ENCODE measurements at places on chromosomes 11 and 22.
A peak's percentile ranks its signal among the peaks of the same experiment; 100 is the strongest.

DNA sequence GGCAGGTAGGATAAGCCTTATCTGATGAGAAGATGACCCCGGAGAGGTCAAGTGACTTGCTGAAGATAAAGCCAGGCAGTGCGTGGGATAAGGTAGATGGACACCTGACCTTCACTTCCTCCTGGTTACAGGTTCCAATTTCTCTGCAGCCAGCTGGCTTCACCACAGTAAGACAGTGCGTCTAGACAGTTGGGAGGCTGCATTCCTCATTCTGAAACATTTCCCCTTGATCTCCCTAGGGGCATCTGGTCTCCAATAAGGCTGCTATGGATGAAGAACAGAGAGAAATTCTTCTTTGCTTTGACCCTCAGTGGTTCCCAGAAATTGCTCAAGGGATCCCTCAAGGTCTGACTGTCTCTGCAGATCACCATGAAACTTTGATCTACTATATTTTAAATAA lies 211.3 kb downstream of the MYO18B start:
- DNase-seq, result no peak

- DNase-seq, result no peak
Observed at GRCh38 chr22:41813726-41814410, 13.4 kb downstream of the CCDC134 start.

- no peak for DNase-seq
Observed at GRCh38 chr11:131817687-131818188, 447.3 kb downstream of the NTM start.

GRCh38 chr11:111137846-111138245 lies 107.7 kb upstream of the POU2AF2 start:
- no peak for DNase-seq

GRCh38 chr22:49260681-49261580 lies 566.7 kb downstream of the BRD1 start:
- DNase-seq, result no peak

DNA sequence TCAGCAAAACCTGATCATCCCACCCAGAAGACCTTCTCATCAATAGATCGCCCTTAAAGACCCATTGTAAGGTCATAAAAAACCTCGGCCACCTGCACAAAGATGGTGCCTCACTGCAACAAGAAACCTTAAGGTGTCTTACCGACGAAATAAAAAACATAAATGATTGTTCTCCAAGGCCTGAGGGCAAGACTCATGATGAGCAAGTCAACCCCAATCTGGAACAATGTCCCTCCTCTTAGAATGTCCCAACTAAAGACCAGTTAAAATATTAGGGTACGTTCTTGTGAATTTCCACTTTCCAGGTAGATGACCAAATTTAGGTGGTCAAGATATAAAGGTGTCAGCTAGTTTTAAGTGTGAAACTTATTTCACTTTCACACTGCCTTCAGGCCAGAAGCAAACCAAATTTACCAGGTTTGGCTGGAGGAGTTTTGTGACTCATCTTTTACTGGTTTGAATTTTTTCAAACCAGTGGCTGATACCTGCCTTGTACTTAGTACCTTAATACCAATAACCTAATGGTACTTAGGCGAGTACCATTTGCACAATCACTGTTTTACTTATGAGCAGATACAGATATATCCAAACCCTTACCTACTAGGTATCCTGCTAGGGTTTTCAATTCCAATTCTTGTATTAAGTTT lies 14.9 kb downstream of the KDELR3 start:
- DNase-seq, result no peak

- no peak for DNase-seq
Observed at GRCh38 chr11:133895061-133895479, 49.8 kb upstream of the SPATA19 start.

DNA sequence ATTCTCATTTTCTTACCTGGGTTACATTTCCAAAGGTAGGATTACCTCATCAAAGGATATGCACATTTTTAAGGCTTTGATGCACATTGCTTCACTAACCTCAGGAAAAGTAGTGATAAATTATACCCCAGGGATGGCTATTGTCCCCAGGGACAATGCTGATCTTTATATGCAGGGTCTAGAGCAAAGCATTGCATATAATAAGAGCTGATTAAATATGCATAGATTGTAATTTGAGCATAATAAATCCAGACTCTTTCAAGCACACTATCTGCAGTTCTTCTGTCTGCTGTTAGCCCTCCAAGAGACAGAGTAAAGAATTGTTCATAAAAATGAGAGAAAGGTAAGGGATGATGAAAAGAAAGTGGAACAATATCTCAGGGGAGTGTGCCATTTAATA lies 57.3 kb upstream of the SYT13 start:
- no peak for DNase-seq

GRCh38 chr11:109704432-109704831 lies 282.4 kb downstream of the C11orf87 start:
- no peak for DNase-seq

GRCh38 chr11:81135570-81135969 lies 1598.1 kb downstream of the FAM181B start:
- no peak for DNase-seq

- DNase-seq, result no peak
Observed at GRCh38 chr11:8735094-8735493, 52.5 kb downstream of the RPL27A start.

GRCh38 chr22:39176714-39177455 lies 24.4 kb upstream of the CBX7 start:
- DNase-seq, result no peak

- no peak for DNase-seq
Observed at GRCh38 chr11:2311353-2312133, 9.7 kb downstream of the TSPAN32 start.

GRCh38 chr22:48757985-48758561 lies 1069.6 kb downstream of the BRD1 start:
- no peak for DNase-seq

DNA sequence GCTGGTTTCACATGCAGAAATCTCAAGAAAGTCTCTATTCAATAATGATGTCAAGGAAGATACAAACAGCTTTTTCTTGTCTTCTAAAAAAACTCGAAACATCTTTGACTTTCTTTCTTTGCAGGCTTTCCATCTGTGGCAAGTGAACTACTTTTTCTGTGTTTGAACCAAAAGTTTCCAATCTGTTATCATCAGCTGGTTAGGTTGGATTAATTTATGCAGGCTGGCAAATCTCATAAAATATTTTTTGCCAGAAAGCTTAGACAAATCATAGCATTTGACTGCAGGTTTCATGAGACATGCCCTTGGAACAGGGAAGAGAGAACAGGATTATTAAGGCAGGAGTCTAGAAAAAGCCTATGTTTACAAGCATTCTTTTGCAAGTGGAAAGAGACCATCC lies 86.1 kb upstream of the ARHGAP42 start:
- no peak for DNase-seq

- DNase-seq, result no peak
Observed at GRCh38 chr11:134036492-134037045, 32.3 kb upstream of the JAM3 start.

DNA sequence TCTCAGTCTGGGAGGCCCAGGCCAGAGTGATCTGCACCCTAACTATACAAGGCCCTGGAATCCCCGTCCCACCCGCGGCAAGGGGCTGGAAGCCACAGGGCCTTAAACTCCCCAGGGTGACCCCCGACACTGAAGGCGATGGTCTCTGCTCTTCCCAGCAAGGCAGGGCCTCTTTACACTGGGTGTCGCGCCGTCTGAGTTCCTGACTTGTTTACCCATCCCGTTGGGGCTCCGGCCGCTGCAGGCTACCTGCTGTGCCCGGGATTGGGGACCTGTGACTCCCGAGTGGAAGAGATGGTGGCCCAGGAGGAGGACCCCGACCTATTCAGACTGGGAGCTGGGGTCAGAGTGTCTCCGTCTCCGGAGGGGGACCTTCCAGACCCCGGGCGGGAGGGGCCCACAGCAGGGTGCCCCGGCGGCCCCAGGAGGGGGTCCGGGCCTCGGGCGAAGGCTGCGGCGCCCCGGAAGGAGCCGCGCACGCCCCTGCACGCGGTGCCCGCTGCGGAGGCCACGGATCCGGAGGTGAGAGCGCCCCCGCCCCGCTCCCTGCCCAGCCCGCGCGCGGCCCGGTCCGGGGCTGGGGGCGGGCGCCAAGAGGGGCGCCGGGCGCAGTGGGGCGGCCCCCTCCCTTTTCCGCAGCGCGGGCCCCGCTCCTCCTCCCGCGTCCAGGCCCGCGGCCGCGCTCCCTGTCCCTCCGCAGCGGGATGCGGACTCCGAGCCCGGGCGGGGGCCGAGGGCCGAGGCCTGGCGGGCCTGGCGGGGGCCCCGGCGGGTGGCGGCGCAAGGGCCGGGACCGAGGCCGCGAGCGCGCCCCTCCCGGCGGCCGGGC lies 560 bp upstream of the MPPED1 start:
- DNase-seq, result no peak

- DNase-seq, result no peak
Observed at GRCh38 chr11:77198440-77198849, 70.4 kb downstream of the MYO7A start.

DNA sequence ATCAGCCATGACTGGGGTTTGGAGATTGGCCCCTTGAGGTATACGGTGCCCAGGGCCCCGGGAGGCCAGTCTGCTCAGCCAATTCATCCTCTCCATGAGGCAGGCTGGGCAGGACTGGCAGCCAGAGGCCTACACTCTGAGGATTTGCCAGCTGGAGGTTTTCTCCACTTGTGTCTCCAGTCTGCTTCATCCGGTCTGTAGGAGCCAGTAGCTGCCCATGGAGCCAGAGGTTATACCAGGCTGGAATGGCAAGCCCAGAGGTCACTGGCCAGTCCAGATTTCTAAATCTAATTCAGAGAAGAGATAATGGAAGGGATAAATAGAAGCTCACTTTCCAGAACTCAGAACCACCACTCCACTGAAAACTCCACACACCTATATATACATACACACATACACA lies 10.0 kb downstream of the FHIP1B start:
- DNase-seq, result no peak

- DNase-seq, result no peak
Observed at GRCh38 chr11:97430877-97431276, 1041.1 kb downstream of the JRKL start.

GRCh38 chr22:23849009-23850006 lies 8.4 kb upstream of the SLC2A11 start:
- peak; percentile 67 for DNase-seq

DNA sequence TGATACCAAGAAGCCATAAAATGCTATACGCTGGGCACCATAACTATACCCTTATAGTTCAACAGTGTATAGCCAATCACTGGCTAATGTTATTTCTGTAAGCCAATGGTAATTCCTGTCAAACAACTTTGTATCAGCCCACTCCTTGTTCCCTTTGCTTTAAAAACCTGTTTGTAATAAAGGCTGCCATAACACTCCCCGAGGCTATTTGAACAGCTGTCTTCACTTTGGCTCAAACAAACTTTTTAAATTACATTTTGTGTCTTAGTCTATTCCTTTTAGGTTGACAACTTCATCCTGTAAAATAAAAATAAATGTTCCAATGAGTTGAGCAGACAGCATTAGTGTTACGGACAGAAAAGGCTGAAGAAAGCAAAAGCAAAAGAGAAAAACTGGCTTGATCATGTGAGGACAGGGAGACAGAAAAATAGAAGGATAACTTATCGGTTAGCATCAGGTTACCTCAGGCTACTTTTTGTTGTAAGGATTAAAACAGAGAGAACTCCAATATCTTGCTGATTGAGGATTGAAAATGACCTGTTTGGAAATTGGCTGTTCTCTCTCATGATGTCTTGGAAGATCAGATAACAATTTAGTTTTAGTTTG lies 95.0 kb downstream of the AASDHPPT start:
- no peak for DNase-seq

DNA sequence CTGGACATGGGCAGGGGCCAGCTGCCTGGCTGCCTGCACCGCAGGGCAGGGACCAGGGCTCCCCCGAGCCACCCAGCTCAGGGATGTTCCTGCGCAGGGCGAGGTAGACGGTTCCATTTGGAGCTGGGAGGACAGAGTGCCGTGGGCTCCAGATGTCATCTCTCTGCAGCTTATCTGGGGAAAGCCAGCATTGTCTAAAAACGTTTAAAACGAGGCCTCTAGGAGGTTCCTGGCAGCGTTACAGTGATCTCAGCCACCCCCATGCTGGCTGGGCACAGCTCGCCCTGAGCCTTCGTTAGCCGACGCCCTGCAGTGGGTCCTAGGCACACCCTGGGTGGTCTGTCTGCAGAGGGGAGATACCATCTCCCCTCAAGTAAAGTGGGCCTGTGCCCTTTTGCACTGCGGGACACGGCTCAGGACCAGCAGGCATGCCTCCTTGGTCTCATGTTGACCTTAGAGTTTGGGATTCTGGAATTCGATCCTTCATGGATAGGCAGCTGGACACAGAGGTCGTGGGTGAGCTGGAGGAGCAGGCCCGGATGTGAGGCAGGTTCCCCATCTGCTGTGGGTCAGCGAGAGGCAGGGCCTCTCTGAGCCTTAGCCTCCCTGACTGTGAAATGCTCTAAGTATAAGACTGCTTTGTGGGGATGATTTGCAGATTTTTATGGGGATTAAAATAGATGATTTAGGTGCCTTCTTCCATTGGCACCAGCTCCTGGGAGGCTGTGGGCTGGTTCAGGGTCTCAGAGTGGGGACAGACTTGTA lies 14.1 kb downstream of the SYNGR1 start:
- no peak for DNase-seq

DNA sequence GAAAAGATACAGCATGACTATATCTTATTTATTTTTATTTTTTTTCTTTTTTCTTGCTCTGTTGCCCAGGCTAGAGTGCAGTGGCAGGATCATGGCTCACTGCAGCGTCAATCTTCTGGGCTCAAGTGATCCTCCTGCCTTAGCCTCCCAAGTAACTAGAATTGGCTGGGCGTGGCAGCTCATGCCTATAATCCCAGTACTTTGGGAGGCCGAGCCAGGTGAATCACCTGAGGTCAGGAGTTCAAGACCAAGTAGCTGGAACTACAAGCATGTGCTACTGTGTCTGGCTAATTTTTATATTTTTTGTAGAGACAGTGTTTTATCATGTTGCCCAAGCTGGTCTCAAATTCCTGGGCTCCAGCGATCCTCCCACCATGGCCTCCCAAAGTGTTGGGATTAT lies 28.3 kb upstream of the CCDC134 start:
- DNase-seq, result no peak

DNA sequence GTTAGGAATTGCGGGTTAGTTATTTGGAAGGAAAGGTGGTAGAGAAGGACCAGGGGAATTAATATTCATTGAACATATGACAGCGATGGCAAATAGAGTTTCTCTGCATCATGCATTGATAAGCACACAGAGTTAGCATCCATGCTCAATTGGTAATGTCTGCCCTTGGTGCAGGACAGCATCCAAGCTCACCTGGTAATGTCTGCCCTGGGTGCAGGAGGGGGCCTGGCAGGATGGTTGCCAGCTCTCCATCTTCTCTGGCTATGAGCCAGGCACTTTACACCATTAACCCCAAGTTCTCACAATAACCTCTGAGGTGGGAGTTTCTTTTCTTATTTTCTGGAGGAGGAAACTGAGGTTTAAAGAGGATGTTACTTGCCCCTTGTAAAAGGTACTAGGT lies 50.4 kb upstream of the RBFOX2 start:
- no peak for DNase-seq

GRCh38 chr11:134041791-134042696 lies 26.8 kb upstream of the JAM3 start:
- DNase-seq, result no peak
